ENCODE measurements at places on chromosomes 1 and 21.

GRCh38 chr21:29378832-29379231 is 80.1 kb downstream of the BACH1 start:
- DNase-seq = no peak

GRCh38 chr1:186618401-186619170 is 61.6 kb downstream of the PTGS2 start:
- DNase-seq = peak; percentile 43

- DNase-seq = no peak
Measured at GRCh38 chr1:203656796-203657747, 30.4 kb downstream of the ATP2B4 start.

DNA sequence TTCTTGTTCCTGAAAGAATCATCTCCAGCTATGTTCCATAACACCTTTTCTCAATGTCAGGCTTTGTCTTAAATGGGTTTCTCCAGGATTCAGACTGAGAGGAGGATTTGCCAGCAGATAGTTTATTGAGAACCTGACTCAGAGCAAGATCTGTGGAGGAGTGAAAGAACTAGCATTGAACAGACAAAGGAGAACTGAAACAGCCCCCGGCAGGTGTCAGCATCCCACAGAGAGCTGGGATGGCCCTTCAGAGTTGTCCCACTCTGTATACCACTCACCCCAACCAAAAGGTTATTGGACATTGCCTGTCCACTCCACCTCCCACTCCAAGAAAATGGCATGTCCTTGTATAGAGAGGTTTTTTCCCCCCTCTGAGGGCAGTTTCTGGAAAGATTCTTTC is 270.7 kb downstream of the PAPPA2 start:
- no peak for DNase-seq

GRCh38 chr1:188669728-188670382 is 1807.8 kb downstream of the BRINP3 start:
- no peak for DNase-seq

GRCh38 chr1:22114083-22115012 is 28.5 kb downstream of the WNT4 start:
- no peak for DNase-seq

GRCh38 chr1:204419064-204419403 is 7.4 kb upstream of the PPP1R15B start:
- DNase-seq = no peak

GRCh38 chr1:21939650-21940374 is 2.7 kb upstream of the HSPG2 start:
- DNase-seq = no peak

DNA sequence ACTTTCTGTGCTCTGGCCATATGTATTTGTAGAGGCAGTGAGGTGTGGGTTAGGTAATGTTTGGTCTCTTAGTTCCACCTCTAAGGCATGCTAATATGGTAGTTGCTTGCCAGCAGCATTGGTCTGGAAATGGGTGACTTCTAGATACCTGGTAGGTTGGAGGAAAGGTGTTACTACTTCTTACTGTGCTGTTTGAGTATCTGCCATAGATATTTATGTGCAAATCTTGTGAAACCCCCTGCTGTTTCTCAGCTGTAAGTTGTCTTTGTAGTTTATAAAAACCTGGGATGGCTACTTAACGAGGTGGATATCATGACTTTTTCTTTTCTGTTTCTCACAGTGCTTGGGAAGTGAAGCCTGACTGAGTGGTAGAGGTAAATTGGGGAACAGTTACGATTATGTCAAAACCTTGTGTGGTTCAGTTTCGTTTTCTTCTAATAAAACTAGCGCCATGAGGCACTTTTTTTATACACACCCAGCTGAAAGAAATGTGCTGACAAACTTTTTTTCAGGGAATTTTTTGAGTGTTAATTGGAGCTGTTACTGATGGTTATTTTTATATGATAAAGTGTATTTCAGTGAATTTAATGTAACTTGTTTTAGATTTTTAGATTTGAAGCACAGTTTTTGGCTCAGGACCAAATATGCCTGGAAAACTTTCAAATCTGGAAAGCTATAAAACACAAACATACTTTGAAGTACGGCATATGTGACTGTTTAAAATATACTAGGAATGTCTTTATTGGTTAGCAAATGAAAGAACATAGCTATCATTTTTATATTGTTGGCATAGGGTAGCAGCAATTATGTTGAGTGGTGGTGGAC is 42.1 kb downstream of the CAMSAP2 start:
- no peak for DNase-seq

DNA sequence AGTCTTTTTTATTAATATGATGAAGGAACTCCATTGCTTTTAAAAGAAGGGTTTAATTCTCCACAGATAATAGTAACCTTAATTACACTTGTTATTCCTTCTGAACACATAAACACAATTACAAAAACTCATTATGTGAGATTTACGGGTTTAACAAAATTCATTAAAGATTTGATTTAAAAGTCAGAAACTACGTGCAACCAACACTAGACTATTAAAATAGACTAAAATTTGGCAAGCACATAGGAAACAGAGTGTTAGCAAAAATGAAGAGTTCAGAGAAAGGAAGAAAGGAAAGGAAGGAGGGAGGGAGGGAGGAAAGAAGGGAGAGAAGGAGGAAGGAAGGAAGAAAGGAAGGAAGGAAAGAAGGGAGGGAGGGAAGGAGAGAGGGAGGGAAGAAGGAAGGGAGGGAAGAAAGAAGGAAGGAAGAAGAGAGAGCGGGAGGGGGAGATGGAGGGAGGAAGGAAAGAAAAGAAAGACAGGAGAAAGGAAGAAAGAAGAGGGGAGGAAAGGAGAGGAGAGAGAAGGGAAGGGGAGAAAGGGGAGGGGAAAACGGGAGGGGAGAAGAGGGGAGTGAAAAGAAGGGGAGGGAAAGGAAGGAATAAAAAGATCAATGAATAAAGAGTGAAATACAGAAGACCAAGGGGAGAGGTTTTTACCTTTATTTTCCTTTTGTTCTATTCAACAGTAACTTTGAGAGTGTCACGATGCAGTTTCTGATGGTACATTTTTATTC is 123.4 kb upstream of the LYPLAL1 start:
- DNase-seq = no peak

DNA sequence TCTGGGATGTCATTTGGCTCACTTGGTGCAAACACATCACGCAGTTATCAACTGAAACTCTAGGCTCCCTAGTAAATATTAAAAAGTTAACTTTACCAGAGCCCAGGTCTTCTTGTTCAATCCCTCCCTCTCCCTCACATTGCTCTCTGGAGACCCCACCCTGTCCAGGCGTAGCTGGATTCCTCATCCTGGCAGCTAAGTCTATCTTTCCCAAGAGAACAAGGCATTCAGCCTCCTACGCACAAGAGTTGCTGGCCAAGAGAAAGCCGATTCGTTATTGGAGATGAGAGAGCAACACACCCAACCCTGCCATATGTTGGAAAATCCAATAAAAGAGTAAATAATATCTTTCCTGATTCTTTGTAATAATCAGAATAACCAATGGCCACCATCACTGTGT is 117.9 kb downstream of the SLC30A10 start:
- no peak for DNase-seq

- DNase-seq = no peak
Measured at GRCh38 chr1:70963374-70963773, 84.2 kb downstream of the PTGER3 start.

DNA sequence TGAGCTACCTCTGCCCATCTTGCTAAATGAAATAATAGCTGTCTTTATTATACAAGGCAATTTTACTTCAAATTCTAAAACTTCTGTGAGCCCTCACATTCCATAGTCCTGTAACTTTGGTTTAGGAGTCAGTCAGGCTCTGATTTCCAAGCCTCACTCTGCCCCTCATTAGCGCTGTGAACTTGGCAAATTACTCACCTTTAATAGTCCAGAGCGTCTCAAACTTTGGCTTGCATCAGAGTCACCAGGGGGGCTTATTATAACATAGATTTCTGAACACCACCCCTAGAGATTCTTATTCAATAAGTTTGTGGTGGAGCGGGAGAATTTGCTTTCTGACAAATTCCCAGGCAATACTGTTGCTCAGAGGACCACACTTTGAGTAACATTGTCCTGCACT is 126.2 kb upstream of the FGGY start:
- no peak for DNase-seq

- DNase-seq = peak; percentile 65
Measured at GRCh38 chr1:205774198-205775014, 876 bp downstream of the RAB29 start.

DNA sequence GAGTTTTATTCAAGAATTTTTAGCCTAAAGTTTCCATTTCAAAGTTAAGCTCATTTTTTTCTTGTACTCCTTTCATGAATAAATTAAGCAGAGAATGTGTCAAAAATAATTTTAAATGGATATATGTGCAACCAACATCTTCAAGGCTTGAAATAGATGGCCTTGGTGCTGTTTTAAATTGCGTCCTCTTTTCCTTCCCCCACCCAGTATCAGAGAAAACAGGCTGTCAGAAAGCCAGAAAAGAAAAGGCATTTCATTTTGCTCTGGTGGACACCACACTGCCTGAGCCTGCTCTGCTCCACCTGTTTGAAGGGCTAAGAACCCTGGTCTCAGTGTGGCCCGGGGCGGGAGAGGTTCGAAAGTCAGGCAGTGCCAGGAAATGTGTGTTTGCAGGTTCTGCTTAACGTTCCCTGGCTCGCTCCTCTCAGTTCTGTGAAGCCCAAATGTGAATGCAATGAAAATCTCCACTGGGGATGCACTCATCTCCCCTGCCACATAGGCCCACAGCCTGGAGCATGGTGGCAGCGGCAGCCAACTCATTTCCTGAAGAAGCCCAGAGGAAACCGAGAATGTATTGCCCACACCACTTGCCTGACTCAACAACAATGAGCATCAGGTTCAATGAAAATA is 134.4 kb downstream of the SDCCAG8 start:
- no peak for DNase-seq

- no peak for DNase-seq
Measured at GRCh38 chr1:205669341-205670149, 10.8 kb downstream of the SLC45A3 start.

DNA sequence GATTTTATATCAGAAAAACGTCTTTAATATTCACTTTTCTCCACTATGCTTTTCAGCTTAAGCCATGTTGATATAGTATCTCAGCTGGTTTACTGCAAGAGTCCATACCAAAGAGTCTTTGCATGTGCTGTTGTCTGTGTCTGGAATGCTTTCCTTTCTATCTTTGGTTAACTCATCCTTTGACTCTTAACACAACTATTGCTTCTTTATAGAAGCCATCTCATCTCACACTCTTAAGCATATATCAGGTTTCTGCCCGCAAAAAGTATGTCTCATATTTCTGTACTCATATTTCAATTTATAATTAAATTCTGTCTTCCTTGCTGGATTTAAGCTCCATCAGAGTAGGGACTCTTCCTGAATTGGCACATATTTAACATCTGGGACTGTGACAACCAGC is 220.9 kb upstream of the KCNK2 start:
- no peak for DNase-seq

GRCh38 chr1:69932760-69933159 is 272.6 kb downstream of the LRRC40 start:
- DNase-seq = no peak

DNA sequence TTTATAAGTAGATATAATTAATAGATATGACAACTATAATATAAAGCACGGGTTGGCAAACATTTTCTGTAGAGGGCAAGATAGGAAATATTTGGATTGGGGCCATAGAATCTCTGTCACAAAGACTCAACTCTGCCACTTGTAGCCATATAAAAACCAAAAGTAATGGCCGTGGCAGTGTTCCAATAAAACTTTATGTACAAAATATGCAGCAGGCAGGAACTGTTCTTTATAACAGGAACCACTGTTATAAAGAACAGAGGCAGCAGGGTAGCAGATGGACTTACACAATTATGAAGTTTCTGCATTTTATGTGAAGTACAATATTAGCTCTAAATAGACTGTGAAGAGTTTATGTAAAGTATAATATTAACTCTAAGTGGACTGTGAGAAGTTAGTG is 16.9 kb upstream of the QSOX1 start:
- DNase-seq = no peak

DNA sequence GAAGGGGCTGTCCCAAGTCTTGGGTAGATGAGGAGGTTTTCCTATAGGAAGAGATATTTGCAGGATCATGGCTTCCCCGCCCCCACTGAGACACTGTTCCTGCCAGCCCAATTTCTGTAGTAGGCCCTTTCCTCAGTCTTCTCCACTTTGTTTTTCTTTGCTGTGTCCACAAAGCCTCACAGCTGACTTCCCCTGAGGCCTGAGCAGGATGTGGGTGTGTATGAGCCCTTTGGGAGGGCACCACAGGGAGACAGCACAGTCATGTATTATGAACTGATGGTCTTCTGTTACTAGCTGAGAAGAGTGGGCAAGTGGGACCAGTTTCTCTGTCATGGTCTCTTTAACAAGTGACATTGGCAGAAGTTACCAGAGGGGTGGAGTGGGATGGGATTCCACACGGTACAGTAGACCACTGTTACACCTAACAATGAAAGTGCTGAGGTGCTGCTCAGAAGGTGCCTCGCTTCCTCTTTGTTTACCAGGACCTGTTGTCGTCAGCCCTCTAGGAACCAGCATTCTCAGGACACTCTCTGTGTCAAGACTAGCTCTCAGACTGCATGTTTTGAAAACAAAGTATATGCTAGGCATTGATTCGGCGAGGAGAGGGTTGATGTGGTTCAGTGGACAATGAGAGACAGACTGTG is 253.8 kb upstream of the HOOK1 start:
- DNase-seq = no peak

DNA sequence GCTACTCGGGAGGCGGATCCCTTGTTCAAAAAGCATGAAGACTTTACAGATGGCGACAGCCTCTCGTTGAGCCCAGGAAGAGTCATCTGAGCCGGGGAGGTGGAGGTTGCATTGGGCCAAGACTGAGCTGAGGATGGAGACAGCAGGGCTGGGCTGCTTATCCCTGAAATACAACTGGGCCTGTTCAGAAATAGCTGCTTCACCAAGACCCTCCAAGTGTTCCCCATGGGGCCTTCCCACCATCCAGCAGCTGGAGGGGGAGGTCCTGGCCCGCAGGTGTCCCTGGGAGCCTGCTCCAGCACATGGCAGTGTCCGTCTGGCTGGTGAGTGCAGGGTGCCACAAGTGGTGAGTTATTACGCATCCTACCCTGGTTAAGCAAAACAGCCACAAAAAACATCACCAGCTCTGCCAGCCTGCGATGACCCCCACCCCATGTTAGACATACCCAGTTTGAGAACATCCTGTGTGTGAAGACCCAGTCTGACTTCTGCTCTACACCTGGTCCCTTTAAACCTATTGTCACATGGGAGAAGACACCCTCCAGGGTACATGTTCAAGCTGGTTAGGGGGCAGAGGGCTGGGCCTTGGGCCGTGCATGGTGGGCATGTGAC is 93.1 kb upstream of the TMPRSS2 start:
- DNase-seq = no peak

DNA sequence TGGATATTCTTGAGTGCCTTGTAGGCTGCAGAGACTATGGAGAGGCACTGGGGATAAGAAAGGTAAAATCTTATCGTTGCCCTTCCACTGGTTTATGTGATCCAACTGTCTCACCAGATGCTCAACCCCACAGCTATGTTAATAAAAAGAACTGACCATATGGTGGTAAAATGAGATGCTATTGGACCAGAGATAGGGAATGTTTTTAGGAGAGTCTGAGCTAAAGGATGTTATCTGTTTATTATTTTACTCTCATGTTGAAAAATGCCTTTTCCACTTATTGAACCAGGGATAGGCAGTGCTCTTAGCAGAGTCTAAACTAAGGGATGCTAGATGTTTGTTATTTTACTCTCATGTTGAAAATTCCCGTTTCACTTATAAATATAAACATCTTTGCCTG is 172.8 kb upstream of the GREM2 start:
- no peak for DNase-seq
